ENCODE measurements at places on chromosomes 2 and 18. TPM values are rescaled to one million over a fixed set of nuclear protein-coding genes. Genes with fewer than 3 reads are reported as not detected.

- DNase-seq = no peak
These were observed 797 bp downstream of the KLHL14 start for GRCh38 chr18:32771871-32772580.

- DNase-seq = no peak
These were observed 29.3 kb downstream of the PDE11A start for GRCh38 chr2:178043266-178043665.

GRCh38 chr2:178388287-178388686 is 62.7 kb downstream of the PRKRA start:
- no peak for DNase-seq

GRCh38 chr2:639703-640102 is 37.5 kb downstream of the TMEM18 start:
- no peak for DNase-seq

DNA sequence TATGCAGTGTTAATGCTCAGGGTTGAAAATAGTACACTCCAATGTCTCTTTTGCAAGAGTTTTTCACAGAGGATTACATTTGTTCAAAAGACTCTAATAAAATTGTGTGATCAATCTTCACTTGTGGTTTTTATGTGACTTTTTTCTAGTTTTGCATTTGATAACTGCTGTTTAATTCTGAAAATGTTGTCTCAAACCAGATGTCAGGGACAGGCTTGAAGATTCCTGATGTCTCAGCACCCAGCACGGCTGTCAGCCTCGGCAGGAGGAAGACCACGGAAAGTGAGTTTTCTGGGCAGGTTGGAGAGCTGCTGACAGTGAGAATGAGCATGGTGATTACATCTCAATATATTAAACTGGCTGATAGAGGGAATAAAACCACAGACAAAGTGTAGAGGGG is 9.1 kb downstream of the SOX11 start:
- DNase-seq = no peak

DNA sequence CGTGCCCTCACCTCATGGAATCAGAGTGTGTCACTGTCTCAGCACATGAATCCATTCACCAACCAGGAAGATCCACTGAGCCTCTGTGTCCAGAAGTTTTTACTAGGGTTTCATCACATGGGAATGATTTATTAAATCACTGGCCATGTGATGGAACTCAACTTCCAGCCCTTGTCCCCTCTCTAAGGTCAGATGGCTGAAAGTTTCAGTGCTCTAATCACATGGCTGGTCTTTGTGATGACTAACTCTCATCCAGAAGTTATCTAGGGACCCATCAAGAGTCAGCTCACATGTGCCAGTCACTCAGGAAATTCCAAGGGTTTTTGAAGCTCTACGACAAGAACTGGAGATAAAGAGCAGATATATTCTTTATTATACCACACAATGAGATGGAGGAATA is 140.5 kb upstream of the GYPC start:
- no peak for DNase-seq

DNA sequence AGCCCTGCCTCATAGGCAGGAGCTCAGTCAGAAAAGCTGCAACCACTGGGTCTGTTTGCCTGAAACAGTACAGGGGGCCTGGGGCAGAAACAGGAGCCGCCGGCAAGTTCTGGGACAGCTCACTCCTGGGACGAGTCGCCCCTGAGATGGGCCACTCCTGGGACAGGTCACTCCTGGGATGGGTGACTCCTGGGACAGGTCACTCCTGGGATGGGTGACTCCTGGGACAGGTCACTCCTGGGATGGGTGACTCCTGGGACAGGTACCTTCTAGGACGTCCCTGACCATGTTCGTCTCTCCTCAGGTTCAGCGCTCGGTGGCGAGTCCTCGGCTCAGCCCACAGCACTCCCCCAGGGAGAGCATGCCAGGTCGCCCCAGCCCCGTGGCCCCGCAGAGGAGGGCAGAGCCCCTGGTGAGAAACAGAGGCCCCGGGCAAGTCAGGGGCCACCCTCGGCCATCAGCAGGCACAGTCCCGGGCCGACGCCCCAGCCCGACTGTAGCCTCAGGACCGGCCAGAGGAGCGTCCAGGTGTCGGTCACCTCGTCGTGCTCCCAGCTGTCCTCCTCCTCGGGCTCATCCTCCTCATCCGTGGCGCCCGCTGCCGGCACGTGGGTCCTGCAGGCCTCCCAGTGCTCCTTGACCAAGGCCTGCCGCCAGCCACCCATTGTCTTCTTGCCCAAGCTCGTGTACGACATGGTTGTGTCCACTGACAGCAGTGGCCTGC is 51.8 kb downstream of the NTSR2 start:
- no peak for DNase-seq

DNA sequence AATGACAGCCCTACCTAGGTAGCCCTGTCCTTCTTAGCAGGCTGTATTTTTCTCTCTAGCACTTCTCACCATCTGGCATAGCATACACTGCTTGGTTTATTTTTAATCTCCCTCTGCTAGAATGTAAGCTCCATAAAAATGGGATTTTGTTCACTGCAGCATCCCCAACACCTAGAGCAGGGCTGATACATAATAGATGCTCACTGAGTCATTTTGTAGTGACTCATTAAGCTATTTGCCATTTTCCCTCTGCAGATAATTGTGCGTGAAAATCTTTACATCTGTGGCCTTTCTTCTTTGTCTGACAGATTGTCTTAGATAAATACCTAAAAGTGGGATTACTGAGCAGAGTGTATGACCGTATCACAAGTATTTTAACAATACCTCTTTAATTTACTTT is 82.5 kb downstream of the CERS6 start:
- no peak for DNase-seq

- no peak for DNase-seq
These were observed 580.9 kb upstream of the HNMT start for GRCh38 chr2:137383391-137383790.

AGXT gene
- total RNA-seq = not detected

GPD2 gene
- total RNA-seq = 166 TPM

DNAH6 gene
- 6.6 TPM for total RNA-seq

EPAS1 gene
- 6.1 TPM for total RNA-seq

SNTG2 gene
- 4.1 TPM for total RNA-seq

CD302 gene
- total RNA-seq = 2.5 TPM

Data from occipital lobe (tissue), 3 donors.